ENCODE measurements at places on chromosomes 4 and X.

- no peak for DNase-seq
Measured at GRCh38 chrX:53474707-53475106, 40.5 kb upstream of the HSD17B10 start.

DNA sequence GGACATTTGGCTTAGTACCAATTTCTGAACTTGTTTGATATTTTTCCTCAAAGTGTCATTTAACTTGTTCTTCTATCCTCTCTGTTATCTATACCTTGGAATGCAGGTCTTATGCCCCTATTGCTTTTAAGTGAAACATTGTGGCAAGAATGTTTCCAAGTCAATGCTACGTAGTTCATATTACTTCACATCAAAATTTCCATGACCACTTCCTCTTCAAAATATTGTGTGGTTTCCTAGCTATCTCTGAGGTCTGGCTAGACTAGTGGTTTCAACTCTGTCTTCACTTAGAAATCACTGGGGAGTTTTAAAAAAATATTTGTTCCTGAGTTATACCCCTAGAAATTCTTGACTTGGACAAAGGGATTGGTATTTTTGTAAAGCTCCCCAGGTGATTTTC lies 20.2 kb upstream of the RASGEF1B start:
- DNase-seq = no peak

DNA sequence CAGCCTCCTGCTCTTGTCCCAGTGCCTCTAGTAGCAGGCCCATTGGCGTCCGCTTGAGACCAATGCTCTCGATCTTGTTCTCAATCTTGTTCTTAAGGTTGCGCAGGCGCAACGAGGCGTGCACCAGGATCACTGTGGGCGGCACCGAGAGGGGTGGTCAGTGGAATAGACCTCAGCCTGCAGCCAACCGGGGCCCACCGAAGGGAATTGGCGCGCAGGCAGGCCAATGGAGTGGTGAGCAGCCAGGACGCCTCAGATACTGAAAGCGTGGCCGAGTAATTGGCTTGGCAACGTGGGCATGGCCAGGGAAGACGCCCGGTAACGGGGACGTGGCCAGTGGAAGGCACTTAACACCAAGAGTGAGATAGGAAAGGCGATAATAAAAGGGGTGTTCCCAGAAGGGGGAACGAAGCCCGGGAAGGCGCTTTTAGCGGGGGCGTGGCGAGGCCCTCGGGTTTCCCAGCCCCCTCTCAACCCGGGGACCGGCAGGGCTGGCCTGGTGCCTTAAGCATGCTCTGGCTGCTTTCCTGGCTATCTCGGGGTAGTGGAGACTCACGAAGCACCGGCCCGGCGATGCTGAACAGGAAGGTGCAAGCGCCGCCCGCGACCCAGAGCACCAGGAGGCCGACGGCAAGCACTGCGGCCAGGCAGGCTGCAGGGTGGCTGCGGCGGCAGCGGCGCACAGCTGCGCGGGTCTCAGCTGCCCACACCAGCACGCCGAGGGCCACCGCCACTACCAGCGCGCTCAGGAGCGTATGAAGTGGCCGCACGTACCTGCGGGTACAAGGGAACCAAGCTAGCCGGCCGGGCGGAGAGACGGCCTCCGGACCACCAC lies 1.7 kb downstream of the PRAF2 start:
- DNase-seq = no peak

GRCh38 chr4:156972379-156973015 lies 898 bp upstream of the PDGFC start:
- DNase-seq = no peak

- DNase-seq = no peak
Measured at GRCh38 chrX:38304010-38304409, 23.3 kb downstream of the RPGR start.

DNA sequence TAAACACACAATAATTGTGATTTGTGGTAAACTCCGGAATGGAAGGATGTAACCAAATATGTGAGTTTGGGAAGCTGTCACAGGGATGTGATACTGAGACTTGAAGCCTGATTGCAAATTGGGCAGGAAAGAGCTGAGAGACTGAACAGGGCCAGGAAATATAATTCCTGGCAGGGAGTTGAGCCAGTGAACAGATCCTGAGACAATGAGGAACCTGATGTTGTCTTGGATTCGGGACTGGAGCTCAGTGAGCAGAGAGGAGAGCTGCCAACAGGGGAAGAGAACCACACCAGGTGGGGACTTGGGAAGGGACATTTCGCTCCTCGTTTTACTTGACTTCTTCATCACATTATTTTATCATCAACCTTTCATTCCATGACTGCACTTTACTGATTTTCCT lies 386.0 kb downstream of the TLL1 start:
- no peak for DNase-seq

GRCh38 chr4:186190581-186191199 lies 677 bp upstream of the CYP4V2 start:
- peak; percentile 52 for DNase-seq

GRCh38 chr4:178148106-178148505 lies 705.9 kb upstream of the AGA start:
- no peak for DNase-seq

DNA sequence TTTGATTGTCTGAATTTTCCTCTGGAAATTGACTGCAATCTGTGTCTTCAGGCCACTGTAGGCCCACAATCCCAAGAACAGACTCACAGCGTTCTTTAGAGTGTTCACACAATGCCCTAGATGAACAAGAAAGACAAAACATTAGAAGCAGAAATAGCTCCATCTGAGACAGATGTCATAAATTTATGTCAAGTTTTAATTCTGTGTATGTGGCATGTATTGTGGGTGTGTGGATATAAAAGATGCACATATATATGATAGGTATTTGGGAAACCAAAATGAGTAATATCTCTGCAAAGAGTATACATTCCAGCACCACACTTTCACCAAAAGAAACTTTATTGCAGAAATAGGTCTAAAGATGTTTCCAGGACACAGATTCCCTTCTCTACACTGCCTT lies 176.1 kb downstream of the CORIN start:
- DNase-seq = no peak

GRCh38 chr4:121041307-121042090 lies 30.8 kb downstream of the NDNF start:
- DNase-seq = no peak

DNA sequence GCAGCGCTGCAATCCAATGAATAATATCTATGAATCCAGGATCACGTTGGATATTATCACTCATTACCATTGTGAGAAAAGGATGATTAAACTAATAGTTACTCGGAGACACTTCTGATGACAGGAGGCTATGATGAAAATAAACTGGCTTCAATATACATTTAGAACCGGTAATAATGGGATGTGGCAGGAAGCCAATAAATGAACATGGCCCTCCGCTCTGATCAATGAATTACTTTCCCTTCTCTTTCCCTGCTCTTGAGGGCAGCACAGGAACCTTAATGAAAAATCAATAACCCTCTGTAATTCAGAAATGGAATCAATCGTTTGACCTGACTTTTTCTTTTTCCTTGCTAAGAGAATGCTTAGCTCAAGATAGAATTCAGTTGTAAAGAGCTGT lies 103.9 kb upstream of the PAQR3 start:
- DNase-seq = no peak

- DNase-seq = no peak
Measured at GRCh38 chr4:10188400-10189004, 71.9 kb upstream of the WDR1 start.

- DNase-seq = no peak
Measured at GRCh38 chrX:103158317-103158621, 56.6 kb upstream of the BEX4 start.

- no peak for DNase-seq
Measured at GRCh38 chrX:105872941-105873340, 50.6 kb downstream of the NRK start.

- peak; percentile 83 for DNase-seq
Measured at GRCh38 chr4:100093091-100093866, 97.0 kb downstream of the DDIT4L start.

DNA sequence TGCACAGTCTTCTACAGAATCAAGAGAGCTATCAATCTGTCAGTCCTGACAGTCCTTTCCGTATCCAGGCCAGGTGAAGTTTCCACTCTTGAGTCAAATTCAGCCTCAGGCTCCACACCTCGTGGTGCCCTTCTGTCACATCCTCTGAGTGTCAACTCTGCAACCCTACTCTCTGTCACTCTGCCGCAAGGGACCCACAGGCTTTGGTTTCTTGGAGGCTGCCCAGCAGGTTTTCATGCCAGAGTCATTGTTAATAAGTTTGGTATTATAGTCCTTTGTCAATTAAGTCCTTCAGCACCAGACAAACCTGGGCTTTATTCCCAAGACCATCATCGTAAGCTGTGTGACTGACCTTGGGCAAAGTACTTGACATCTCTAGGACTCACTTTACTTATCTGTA lies 83.4 kb upstream of the KLHL13 start:
- DNase-seq = no peak

GRCh38 chr4:179678093-179678814 lies 2236.0 kb upstream of the AGA start:
- no peak for DNase-seq

DNA sequence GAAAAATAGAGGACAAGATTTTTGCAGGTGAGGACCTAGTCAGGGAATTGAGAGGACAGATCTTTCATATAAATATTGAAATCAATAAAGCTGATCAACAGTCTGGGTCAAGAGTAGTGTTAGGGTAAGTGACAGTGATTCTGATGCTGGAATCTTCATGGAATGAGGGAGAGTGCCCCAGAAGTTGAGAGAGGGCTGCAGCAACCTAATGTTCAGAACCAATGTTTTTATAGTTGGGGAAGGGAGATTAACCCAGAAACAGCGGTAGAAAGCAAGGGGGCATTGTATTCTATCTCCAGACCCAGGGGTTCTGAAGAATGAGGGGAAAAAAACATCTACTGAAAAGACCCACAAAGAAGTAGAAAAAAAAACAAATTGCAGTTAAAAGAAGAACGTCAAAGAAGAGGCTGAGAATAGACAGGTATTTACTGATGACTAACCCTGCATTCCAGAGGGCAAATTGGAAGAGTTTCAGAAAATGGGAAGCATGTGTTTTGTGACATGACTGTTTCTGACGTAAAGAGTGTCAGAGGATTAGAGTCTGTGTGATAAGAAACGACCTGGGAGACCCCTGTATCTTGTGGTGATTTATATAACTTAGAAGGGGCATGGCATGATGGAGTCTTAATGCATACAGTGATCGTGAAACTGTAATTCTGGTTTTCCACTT lies 819.6 kb upstream of the EPHA5 start:
- no peak for DNase-seq

All from activated CD8-positive, alpha-beta memory T cell treated with anti-CD3 and anti-CD28 coated beads, Interleukin-2, amount 50 U/mL, for 4 hours (primary cell).